Activated T-helper 2 cell treated with anti-CD3 and anti-CD28 coated beads, Interferon-gamma antibody, Interleukin-2, Interleukin-4, amounts not matched to agents 10 μg/mL and 5 μg/mL and 100 μg/mL, durations not matched to agents 14 hours and 24 hours and 36 hours (primary cell): ENCODE measurements at places on chromosomes 7 and 10.

DNA sequence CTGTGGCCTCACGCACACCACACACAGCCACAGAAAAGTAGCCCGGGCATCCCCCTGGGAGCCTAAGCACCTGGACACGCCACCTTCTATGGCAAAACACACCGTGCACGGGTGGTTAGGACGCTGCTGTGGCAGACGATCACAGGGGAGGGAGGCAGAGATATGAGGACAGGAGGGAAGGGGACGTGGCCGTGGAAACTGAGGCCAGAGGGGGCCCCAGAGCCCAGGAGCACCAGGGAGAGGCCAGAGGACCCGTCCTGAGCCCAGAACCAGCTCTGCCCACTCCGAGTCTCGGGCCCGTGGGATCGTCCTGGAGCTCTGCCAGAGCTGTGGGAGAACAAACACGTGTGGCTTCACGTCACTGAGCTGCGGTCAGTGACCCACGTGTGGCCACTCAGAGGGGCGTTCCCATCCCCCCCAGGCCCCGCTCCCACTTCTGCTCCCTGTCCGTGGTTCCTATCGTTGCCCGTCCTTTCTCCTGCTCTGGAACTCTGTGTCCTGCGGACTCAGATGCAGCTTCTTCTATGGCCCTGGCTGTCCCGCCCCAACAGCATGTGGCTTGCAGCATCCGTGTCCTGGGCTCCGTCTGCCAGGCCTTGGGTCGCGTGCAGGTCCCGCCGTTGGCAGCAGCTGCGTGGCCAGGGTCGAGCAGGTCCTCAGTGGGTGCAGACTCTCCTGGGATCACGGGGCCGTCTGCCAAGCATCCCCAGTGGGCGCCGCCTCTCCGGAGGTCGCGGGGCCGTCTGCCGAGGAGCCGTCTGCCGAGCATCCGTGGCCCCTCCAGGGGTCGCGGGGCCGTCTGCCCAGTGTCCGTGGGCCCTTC is 31.0 kb downstream of the GET4 start:
- no peak for DNase-seq

- DNase-seq: no peak
Observed at GRCh38 chr7:106757846-106758245, 96.9 kb upstream of the CCDC71L start.

DNA sequence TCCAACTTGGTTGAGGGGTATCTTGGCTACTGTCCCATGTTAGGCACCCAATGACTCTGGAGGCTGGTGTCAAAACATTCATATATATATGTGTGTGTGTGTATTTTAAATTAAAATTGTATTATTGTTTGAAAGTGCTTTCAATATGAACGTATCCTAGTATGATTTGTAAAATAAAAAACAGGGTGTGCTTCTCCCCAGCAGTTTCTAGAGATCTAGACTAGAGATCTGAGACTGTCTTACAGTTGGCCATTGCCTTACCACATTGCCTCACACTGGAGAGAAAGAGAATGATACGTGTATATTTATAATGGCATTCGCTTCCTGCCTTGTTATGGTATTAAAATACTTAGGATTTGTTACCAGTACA is 1.2 kb downstream of the BAG3 start:
- no peak for DNase-seq

GRCh38 chr10:123759501-123760031 is 93.4 kb downstream of the GPR26 start:
- no peak for DNase-seq

GRCh38 chr7:153386556-153386955 is 627.0 kb downstream of the ACTR3B start:
- no peak for DNase-seq

DNA sequence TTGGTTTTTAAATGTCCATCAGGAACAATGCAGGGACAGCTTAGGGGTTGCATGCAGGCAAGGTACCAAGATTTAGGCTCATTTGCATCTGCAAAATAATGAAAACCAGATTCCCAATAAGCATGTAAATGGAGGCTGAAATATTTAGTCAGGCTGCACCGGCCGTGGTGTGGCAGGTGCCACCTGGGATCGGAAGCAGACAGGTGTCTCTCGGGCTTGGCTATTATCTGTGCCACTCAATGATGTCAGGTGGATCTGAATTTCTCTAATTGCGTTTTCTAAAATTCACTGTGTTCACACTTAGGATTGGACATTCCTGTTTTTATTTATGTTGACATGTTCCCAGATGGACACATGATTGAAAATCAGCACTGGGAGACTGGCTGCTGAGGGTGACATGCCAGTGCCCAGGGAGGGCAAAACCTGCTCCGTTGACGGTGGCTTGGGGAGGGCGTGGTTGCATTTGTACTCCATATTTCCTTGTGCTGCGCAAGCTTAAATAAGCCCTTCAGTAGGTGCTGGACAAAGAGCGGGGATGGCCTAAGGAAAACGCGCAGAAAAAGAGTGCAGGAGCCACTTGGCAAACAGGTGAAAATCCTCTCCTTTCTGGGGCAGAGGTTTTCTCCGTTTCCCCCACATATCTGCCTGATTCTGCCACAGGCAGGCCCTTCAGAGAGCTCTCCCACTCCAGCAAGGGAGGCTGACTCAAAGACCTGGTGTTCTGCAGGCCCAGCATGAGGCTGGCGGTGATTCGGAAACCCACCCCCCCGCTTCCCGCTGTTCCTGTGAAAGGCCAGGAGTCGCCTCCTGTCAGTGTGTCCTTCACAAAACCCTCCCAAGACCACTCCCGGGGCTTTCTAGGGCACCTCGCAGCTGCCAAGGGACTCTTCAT is 142.5 kb downstream of the WDR37 start:
- no peak for DNase-seq

DNA sequence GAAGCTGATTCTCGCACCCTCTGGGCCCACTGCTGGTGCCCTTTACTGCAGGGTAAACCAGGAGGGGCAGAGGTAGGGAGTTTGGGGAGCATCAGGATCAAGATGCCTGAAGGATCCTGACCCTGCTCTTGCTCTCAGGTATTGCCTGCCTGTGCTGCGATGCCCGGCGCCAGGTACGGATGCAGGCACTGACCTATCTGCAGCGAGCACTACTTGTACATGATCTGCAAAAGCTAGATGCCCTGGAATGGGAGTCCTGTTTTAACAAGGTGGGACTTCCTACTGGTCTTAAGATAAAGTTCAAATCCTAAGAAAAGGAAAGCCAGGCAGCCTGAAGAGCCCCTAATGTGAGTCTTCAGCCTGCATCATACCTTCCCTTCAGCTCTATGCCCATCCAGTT is 16.1 kb upstream of the NFKB2 start:
- no peak for DNase-seq

GRCh38 chr10:119468542-119469324 is 73.8 kb downstream of the RGS10 start:
- no peak for DNase-seq

DNA sequence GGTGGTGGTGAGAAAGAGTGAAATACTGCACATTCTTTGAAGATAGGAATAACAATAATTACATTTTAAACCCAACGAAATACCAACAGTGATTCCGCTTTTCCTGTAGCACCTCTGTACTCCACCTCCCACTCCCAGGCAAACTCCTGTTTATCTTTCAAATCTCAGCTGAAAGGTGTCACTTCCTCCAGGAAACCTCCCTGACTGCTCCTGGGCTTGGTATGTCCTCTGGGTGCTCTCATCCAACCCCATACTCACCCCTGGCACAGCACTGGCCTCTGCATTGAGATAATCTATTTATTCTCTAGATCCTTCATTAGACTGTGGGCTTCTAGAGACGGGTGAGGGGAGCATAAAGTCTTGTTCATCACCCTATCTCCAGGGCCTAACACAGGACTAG is 148.0 kb downstream of the MYOF start:
- no peak for DNase-seq

- DNase-seq: no peak
Observed at GRCh38 chr10:101848894-101849351, 5.3 kb upstream of the KCNIP2 start.

- DNase-seq: no peak
Observed at GRCh38 chr10:88458209-88458608, 124.9 kb downstream of the RNLS start.

- no peak for DNase-seq
Observed at GRCh38 chr7:38580485-38580884, 50.7 kb downstream of the AMPH start.

GRCh38 chr7:156903232-156903909 is 10.4 kb upstream of the LMBR1 start:
- no peak for DNase-seq
